ENCODE measurements at places on chromosomes 12 and 14.

GRCh38 chr12:69459477-69459876 is 10.7 kb upstream of the FRS2 start:
- no peak for DNase-seq

DNA sequence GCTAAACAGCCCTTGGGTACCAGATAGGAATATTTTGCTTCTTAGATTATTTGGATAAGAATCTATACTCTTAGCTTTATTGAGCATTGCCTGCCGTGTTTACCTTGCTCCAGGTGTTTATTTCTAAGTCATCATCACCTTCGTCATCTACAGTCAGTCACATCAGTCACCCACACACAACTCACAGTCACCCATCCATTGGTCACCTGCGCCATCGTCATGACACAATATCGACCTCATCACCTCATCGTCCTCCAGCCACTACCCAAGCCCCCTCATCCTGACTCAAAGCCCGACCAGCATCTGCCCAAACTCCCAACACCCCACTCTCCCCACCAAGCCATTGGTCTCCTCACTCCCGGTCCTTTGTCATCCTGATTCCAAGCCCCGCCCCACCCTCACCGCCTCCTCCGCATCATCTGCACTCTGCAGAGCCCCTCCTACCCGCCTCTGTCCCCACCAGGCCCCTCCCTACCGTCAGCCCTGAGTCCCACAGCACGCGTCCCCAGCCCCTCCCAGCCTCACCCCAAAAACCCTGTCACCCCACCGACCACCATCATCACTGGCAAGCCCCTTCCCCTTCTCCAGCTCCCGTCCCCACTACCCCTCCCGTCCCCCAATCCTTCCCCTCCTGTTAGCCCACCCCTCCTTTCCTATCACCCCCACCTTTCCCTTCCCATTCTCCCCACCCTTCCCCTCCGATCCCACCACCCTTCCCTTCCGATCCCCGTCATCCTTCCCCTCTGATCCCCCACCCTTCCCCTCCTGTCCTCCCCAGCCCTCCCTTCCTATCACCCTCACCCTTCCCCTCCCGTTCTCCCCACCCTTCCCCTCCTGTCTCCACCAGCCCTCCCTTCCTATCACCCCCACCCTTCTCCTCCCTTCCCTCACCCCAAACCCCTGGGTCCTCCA is 9.8 kb downstream of the DLK1 start:
- no peak for DNase-seq

- no peak for DNase-seq
Measured at GRCh38 chr12:497501-498160, 37.9 kb downstream of the B4GALNT3 start.

DNA sequence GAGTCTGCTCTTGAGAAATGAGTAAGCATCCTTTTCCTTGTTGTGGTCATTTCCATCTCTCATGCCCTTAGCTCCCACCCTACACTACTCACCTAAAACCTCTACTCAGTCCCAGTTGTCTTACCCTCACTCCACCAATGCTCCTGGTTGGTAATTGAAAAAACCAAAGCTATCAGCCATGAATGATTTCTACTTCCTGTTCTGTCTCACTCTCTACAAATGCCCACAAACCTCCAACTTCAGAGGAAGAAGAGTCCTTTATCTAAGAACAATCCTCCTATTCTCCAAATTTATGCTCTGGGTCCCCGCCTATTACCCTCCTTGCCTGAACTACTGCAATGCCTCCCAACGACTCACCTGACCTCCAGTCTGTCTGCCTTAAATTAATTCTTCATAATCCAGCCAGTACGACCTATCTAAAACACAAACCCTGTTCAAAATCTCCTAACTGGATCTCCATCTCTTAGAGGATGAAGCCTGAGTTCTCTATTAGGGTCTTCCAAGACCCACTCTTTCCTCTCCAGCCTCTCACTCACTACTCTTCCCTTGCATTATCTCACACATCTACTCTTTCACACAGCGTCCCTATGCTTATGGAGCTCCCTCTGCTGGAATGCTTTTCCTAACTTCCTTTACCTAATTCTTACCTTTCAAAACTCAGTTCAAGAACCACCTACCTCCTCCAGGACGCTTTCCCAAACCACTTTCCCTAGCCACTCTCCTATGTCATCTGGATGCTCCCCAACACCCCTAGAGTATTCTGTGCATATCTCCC is 2.2 kb downstream of the DHRS1 start:
- no peak for DNase-seq

DNA sequence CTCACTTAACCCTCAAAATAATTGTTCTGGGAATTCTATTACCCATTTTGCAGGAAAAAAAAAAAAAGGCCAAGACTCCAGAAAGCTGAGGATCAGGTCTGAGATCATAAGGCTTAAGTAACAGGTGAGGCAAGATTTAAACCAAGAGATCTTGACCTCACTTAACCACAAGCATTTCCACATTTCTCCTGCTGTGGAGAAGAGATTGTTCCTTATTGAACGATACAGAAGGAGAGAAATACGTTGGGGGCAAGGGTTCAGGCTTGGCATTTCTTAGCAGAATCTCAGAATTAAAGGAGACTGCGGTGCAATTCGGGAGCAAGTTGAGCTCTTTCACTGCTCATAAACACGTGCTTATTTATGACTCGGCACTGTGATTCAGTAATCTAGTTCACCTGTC is 885.3 kb upstream of the TMEM132C start:
- DNase-seq: no peak

- no peak for DNase-seq
Measured at GRCh38 chr12:110917961-110918360, 2.4 kb downstream of the MYL2 start.

DNA sequence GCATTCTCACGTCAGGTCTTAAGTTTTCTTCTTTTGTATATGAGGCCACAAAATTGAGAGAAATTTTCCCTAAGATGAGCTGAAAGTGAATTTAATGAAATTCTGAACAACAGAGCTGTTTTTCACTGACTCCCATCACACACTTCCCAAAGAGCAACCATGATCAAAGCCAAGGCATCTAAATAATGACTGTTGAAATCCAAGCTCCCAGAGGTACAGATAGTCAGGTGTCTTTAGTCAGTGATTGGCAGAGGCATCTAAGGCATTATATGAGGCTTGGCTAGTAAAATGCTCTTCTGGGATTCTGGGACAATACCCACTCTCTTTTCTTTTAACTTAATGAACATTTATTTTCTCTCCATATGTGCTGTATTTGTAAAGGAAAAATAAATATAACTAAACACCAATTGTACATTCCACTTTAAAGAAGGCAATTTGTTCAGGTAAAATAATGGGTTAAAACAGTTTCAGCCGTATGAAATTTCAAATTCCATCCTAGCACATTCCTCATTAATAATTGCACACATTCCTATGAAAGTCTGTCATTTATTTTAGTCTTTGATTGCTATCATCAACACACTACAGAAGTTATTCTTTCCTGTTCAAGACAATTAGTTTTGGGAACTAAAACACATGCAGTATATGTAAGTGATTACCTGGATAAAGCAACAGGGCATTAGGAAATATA is 871 bp upstream of the SSTR1 start:
- no peak for DNase-seq

- no peak for DNase-seq
Measured at GRCh38 chr14:98808494-98809407, 463.2 kb downstream of the BCL11B start.

- no peak for DNase-seq
Measured at GRCh38 chr14:87483271-87484260, 509.4 kb downstream of the GALC start.

DNA sequence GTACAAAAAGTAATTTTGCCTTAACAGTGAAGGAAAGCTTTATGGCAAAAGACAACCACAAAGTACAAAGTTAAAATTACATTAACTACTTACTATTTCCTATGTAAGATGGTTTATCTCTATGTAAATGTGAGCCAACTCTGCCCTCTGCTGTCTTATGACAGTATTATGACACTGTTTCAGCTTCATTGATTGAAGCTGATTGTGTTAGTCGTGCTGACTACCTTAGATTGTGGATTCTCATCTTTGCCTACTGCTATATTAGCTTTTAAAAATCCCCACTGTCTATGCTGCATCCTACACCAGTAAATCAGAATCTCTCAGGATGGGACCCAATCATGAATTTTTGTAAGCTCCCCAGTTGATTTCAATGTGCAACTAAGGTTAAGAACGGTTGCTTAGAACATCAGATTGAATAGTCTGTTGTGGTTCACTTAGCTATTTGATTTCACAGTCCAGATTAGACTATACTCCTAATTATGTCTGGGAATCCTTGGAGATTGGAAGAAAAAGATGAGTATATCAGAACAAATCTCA is 12.2 kb upstream of the SPTB start:
- DNase-seq: no peak

- DNase-seq: no peak
Measured at GRCh38 chr12:131755305-131756113, 44.6 kb downstream of the SFSWAP start.

DNA sequence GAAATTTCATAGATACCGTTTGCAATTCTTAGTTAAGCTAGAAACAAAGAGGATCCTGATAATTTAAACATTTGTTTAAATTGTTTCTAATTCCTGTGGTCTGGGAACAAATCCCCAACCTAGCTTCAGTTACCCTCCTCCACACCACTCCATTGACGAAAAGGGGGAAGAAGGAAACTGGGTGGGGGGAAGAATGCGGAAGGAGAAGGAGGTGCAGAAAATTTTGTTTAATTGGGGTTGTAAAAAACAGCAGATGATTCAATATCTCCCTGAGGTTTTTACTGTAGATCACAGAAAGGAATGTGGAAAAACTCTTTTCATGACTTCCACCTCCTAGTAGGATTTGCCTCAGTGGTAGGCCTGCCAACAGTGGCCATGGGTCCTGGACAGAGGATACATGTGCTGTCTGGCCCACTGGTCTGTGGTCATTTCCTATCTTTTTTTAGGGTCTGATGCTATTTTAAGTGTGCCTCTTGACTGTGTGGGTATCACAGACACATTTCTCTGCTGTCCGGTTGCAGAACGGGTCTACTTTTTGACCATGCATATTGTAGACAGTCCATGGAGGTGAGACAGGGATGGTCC is 122.9 kb upstream of the PCED1B start:
- no peak for DNase-seq

- no peak for DNase-seq
Measured at GRCh38 chr12:132286912-132287311, 42.5 kb downstream of the GALNT9 start.

- DNase-seq: no peak
Measured at GRCh38 chr12:34402228-34402898, 380.1 kb downstream of the ALG10 start.

- no peak for DNase-seq
Measured at GRCh38 chr12:42968426-42968825, 378.9 kb upstream of the PRICKLE1 start.

GRCh38 chr12:64456119-64456518 is 4.2 kb downstream of the TBK1 start:
- no peak for DNase-seq

GRCh38 chr14:56741325-56741724 is 69.0 kb downstream of the OTX2 start:
- DNase-seq: no peak

DNA sequence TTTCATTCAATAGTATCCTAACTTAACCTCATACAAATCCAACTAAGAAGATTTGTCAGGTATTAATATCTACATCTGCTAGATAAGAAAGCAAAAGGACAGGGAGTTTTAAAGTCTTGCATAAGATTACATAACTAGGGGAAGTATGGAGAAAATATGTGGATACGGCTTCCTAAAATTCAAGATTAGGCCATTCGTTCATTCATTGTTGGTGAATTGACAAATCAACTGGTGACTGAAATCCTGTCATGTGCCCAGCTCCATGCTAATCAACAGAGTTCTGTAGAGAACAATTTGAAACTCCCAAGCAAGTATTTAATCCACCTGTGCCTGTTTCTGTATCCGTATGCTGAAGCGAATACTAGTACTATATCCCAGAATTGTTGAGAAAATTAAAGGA is 260.9 kb upstream of the USP15 start:
- no peak for DNase-seq

- no peak for DNase-seq
Measured at GRCh38 chr12:42507081-42507480, 82.5 kb downstream of the PRICKLE1 start.

GRCh38 chr12:68393417-68393816 is 61.3 kb upstream of the MDM1 start:
- DNase-seq: no peak

DNA sequence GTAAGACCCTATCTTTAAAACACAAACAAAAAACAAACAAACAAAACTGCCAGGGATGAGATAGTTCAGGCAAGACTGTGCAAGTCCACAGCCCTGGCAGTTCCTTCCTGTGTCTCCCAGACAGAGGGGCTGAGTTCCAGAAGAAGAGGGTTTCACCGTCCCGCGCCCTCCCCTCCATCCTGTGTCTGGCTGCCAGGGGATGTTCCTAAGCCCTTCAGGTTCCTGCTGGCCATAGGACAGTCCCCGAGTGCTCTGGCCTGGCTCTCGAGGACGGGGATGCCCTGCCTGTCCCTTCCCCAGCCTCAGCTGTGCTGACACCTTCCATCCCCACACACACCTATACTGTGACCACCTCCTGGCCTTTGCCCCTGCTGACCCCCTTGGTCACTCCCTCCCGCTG is 40.6 kb upstream of the EIF5 start:
- DNase-seq: no peak

GRCh38 chr12:103637429-103637828 is 50.4 kb downstream of the STAB2 start:
- no peak for DNase-seq

DNA sequence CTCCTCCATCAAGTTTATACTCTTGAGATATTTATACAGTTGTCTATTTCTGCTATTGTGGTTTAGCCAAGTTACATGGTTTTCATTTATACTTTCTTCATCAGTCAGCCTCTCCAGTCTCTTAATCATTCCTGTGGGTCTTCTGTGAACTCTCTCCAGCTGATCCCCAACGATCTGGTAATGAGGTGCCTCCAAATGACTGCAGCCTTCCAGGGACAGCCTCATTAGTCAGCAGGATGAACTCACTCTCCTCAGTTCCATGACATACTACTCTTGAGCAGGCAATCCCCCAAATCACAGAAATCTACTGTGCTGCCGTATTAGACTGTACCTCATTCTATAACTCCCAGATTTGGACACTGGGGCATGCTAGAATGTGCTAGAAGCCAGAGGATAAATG is 15.3 kb downstream of the AREL1 start:
- no peak for DNase-seq

GRCh38 chr12:126163984-126164383 is 1098.7 kb downstream of the AACS start:
- DNase-seq: no peak

GRCh38 chr12:25896981-25897380 is 61.5 kb upstream of the RASSF8 start:
- no peak for DNase-seq

DNA sequence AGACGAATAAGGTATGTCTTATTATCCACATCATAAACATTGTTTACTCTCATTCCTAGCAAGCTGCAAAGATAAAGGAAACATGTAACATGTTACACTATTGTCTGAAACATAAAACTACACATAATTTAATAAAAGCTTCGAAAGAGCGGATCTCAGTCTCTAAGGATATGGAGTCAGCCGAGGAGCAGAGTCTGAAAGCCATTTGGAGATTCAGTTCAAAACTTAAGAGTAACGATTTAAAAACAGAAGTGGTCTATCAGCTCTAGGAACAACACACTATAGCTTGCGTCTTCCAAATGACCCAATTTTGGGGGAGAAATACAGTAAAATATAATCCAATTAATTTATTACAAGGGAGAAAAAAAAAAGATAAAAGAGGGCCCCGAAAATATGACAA is 775 bp downstream of the NEMF start:
- DNase-seq: no peak

GRCh38 chr12:116675339-116676107 is 62.3 kb downstream of the SPRING1 start:
- no peak for DNase-seq
